ENCODE measurements at places on chromosomes 1 and 21.

- no peak for DNase-seq
These were observed 131.6 kb upstream of the POU3F1 start for GRCh38 chr1:38178216-38178615.

DNA sequence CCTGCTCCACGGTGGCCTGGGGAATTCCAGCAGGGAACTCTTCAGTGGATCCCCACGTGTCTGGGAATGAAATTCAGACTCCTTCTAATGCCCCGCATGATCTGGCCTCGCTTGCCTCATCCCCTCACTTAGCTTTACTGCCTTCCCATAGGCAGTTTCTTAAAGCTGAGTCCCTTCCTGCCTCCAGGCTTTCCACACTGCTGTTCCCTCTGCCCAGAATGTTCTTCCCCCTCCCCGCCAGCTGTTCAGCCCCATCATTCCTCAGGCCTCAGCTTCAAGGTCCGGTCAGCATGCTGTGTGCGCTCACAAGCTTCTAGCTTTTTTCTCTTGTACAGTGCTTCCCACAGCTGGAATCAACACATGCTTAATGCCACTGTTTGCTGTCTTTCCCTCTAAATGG, 54.9 kb upstream of the WASF2 start:
- no peak for DNase-seq

DNA sequence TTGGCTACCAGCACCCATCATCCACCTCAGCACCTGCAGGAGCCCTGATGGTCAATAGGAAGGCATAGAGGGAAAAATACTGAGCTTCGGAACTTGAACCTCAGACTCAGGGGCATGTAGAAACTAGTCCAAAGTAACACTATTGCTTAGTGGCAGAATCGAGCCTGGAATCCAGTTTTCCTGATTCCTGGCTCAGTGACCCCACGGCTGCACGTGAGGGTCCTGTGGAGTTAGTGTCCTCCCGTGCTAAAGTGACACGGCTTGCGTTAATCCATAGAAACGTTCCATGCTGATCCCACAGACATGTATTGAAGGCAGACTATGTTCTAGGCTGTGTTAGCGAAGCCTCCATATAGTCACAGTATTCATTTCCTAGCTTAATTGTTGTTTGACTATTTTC, 747.0 kb upstream of the TPTE start:
- DNase-seq = no peak

DNA sequence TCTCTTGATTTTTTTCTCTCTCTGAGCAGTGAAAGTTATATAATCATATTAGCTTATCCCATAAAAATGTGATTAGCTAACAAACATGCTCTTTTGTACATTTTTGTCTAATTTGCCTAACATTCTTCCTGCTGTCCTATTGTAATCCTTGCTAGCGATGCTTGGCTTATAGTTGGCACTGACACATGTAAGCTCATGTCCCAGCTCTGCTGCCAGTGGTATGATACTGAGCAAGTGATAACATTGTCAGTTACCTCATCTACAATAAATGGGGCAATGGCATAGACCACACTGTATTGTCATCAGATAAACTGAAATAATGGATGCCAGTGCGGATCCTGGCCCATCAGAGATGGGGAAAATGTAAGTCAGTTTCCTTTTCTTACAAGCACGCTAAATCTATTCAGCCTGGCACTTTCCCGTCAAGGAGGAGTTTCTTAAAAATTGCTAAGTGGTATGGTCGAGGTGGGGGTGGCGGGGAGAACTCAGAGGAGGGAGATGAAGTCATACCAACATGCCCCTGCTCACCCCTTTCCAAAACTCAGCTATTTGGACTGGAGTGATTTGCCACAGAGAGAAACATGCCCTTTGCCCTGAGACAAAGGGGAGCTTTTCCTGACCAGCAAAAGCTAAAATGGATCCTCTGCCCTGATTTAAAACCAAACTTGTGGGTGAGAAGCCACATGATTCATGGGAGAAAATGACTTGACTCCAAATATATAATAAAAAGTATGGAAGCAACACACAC, 1.3 kb downstream of the FYB2 start:
- DNase-seq = no peak

DNA sequence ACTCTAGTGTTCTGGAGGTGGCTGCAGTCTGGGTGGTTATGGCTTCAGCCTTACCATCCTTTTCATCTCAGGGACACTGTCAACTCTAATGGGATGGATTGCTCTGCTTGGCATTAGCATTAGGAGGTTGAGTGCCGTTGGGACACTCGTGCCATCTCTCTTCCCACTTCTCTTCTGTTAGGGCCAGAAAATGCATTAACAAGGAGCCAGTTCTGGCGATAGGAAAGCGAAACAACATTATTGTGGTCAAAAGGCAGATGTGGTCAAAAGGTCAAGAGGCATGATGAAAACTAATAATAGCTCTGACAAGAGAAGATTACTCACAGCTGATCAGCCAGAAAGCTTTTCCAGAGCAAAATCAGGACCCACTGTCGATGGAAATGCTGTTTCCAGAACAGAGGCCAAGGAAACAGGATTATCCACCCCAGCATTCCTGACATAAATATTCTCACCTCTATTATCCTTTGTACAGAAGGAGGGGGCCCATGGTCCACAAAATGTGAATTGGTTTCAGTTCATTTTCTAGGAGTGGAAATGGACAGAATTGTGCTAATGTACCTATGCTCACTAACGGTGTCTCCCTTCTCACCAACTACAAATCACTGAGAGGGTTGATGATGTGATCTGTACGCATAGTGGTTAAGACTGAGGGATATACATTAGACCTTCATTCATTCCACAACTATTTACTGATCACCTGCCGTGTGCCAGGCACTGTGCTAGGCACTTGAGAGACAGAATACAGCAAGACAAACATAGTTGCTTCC, 72.0 kb downstream of the ST6GALNAC5 start:
- no peak for DNase-seq
